GDM1 (cell line): ENCODE measurements at places on chromosomes 6 and 20.

DNA sequence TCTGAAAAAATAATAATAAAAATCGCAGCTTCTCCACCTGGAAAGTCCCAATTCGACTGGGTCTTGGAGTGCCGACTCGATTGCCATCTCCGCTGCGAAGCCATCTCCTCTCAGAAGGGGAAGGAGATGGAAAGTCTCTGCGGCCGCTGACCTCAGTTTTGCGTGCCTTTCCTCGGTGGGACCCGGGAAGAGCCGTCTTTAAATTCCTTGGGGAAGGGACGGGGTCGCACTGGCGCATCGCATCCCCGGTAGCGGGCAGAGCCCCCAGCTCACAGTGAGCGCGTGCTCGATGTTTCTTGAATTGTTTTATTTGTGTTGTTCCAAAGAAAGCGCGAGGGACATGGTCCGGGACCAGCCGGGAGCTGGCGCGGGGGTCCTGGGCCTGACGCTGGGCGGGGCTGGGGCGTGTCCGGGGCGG lies 270 bp upstream of the TIAM2 start:
- no peak for DNase-seq

GRCh38 chr20:60528141-60528540 lies 569.9 kb downstream of the CDH26 start:
- no peak for DNase-seq

GRCh38 chr6:15413466-15414234 lies 167.8 kb downstream of the JARID2 start:
- DNase-seq, result no peak

DNA sequence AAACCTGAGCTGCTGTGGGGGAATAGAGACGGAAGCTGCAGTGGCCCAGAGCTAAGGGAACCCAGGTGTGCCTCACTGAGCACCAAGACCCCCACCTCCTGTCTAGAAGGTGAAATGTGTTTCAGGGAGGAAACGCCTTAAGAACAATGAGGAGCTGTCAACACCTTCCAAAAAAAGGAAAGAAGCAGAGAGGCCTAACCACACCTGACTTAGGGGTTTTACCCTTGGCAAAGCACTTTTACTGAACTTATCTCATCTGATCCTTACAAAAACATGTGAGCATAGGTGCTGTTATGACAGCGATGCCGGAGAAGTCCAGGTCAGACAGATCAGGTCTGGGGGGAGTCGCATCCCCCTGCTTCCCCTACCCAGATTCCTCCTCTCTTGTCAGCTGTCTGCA lies 16.1 kb upstream of the CDKN1A start:
- no peak for DNase-seq

DNA sequence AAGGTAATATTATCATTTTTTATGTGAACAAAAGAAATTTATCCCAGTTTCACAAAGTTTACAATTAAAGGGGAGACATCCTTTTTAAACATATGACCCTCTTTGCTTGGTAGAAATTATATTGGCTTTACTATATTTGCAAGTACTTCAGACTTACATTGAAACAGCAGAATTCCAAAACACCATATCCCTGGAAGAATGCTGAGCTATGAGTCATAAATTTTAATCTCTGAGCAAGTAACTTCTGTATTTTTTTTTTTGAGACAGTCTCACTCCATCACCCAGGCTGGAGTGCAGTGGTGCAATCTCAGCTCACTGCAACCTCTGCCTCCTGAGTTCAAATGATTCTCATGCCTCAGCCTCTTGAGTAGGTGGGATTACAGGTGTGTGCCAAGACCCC lies 240.4 kb downstream of the TBC1D32 start:
- no peak for DNase-seq

DNA sequence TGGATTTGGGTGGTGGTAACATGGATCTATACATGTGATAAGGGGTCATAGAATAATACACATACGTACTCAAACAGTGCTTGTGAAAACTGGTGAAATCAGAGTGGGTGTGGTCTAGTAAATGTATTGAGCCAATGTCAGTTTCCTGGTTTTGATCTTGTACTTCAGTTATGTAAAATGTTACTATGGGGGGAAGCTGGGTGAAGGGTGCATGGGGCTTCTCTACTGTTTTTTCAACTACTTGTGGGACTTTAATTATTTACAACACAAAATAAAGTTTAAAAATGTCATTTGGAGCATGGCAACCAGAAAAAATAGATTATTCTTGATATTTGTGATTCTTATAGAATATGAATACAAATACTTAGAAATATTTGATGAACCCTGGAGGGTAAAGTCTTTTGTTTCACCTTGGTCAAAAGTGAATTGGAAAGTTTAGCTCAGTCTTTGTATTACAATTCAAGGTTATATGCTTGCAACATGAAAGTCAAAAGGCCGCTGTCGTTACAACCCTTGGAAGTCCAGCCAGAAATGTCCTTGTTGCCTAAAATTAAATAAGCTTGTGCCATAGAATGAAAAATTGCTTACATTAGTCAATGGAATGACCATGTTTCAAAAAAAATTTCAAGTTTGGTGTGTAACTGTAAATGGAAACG lies 74.1 kb downstream of the TXNDC5 start:
- no peak for DNase-seq

DNA sequence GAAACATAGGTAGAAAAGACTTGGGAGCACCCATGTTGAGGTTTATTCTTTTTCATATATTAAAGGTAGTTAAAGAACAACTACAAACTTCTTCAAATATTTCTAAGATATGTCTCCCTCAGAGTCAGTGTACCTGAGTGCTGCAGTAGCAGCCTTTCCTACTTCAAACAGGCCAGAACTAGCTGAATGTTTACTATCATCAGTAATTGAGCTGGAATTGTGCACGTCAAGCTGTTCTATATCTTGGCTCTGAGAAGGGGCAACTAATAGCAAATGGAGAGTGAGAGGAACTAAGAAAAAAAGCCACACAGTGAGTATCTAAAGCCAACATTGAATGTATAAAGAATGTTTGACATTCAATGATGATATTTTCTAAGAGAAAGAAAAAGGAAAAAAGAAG lies 21.7 kb downstream of the MTCL3 start:
- DNase-seq, result no peak

- no peak for DNase-seq
Measured at GRCh38 chr6:164947164-164947563, 362.2 kb downstream of the C6orf118 start.

DNA sequence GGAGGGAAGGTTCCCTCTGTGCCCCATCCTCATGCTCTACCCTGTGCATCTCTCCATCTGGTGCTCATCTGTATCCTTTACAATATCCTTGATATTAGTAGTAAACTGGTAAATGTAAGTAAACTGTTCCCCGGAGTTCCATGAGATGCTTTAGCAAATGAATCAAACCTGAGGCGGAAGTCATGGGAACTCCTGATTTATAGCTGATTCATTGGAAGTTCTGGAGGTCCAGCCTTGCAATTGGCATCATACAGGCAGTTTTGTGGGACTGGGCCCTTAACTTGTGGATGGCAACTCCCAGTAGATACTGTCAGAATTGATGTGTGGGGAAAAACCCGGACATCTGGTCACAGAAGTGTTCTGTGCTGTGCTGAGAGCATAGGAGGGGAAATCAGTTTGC lies 11.2 kb upstream of the SLC22A2 start:
- DNase-seq, result no peak

GRCh38 chr20:19241440-19241839 lies 29.0 kb downstream of the SLC24A3 start:
- DNase-seq, result no peak

DNA sequence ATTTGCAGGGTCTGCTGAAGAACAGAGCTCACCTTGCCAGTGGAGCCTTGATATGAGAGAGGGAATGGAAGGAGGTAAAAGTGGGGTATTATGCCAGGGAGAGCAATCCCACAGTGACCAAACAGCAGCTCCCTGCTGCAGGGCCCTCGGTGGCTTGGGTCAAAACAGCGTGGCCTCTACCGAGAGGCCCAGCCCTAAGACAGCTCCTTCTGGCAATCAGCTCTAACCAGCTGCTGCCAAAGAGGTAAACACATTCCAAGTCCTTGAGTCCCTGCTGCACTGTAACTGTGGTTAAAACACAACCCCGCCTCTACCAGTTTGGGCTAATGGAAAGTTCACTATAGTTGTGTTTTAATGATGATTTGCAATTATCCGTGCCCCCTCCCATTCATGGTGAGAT lies 1.4 kb upstream of the DAAM2 start:
- DNase-seq, result no peak

GRCh38 chr6:125810445-125810844 lies 19.7 kb downstream of the NCOA7 start:
- no peak for DNase-seq

- no peak for DNase-seq
Measured at GRCh38 chr20:59560588-59561227, 43.6 kb upstream of the PHACTR3 start.

DNA sequence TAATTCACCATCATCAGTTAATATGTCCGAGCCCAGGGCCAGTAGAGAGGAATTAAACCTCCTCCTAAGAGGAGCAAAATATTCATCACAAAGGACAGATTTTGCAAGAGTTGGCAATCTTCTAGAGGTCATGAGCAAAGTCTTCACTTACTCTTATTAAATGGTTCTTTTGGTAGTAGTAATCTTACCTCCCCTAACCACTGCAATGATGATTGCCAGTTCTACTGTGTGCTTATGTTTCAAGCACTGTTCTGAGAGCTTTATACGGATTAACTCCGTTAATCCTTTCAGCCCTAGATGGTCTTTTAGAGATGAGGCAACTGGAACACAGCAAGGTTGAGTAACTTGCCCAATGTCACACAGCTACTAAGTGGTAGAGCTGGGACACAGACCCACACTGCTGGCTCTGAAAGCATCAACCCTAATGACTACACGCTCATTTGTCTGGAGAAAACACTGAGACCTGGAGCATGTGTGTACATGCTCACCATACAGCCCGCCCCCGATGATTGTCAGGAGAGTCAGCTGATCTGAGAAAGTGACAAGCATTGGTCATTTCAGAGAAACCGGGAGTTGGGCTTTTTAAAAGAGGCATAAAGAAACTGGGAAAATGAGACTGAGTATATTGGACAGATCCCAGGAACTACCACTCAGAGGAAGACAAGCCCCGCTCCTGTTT lies 276.0 kb downstream of the NRN1 start:
- no peak for DNase-seq

GRCh38 chr6:31588871-31589650 lies 3.0 kb downstream of the LST1 start:
- no peak for DNase-seq

DNA sequence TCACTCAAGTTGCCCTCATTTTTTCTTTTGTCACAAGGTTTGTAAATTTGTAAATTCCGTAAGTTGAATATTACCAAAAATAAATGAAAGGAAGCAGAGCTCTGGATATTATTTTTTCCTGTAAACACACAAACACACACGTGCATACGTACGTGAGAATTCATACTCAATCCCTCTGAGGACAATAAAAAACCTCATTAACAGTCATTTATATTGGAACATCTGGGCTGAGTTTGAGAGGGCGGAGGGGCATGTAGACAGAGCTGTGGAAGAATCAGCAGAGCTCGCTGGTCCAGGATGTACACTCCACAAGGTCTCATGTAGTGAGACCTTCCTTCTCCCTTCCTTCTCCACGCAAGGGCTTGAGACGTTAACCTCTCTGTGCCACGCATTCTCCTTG lies 24.2 kb upstream of the DOK5 start:
- no peak for DNase-seq

GRCh38 chr20:44301285-44301684 lies 9.7 kb downstream of the FITM2 start:
- no peak for DNase-seq

GRCh38 chr6:129146902-129147301 lies 264.0 kb downstream of the LAMA2 start:
- no peak for DNase-seq

GRCh38 chr20:47638851-47639250 lies 137.2 kb downstream of the NCOA3 start:
- no peak for DNase-seq

- DNase-seq, result no peak
Measured at GRCh38 chr6:125512621-125513020, 210.9 kb upstream of the HDDC2 start.

DNA sequence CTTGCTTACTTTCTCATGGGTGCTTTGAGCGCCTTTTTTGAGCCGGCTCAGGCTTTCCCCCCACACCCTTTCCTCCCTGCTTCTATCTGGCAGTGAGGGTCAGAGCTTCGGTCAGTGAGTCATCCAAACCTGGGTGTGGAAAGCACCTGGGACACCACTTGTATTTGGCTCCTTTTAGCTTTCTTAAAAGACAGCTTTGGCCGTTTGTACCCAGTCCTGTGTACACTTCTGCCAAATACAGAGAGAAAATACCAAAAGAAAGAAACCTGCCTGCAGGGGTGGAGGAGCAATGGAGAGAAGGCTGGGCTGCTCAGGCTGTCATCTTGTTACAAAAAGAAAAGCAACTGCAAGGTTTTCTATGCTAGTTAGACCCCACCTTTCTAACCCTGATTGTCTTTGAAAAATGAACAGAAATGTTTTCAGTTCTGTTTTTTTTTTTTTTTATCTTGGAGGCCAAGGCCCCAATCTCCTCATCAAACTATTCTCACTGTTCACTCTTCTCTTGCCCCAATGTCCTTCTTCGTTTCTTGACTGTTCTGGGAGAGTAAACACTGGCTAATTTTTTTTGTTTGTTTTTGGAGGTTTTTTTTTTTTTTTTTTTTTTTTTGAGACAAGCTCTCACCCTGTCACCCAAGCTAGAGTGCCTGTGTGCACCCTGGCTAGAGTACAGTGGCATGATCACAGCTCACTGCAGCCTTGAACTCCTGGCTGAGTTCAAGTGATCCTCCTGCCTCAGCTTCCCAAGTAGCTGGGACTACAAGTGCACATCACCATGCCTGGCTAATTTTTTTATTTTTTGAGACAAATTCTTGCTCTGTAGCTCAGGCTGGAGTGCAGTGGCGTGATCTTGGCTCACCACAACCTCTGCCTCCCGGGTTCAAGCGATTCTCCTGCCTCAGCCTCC lies 76.4 kb downstream of the SSR1 start:
- DNase-seq, result no peak
